ENCODE measurements at places on chromosomes 16 and 17.

DNA sequence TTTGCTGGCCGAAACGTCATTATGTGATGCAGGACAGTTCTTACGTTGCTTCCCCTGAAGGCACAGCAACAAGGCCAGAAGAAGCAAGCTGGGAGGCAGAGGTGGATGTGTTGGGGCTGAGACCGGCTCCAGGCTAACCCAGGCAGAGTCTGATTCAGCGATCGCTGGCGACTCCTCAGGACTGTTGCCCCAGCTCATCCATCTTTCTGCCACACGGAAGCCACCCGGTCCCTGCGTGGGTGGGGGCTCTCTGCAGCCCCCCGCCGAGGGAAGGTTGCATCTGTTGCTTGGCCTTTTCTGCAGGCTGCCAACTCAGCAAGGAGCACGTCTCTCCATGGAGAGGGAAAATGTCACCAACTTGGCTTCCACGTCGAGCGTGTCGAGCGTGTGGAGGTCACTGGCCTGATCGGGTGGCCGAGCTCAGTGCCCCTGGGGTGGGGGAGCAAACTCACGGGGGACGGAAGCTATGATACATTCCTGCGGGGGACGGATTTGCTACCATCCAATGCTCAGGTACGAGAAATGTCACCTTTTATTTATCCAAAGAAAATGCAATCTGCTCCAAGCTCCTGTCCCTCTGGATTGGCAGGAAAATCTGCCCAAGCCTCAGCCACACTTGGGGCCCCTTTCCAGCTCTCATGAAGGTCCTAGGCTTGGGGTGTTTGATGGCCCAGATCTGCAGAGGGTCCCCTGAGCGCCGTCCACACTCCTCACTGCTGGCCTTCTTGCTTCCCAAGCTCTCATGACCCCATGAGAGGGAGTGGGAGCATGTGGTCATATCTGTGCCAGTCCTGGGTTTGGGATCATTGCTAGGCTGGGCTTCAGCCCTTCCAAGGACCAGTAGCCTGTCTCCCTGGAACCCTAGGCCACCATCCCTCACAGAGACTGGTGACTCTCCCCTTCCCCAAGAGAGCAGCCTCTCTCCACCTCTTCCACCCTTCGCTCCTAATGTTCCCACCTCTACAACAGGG is 69.4 kb downstream of the RPH3AL start:
- no peak for DNase-seq

DNA sequence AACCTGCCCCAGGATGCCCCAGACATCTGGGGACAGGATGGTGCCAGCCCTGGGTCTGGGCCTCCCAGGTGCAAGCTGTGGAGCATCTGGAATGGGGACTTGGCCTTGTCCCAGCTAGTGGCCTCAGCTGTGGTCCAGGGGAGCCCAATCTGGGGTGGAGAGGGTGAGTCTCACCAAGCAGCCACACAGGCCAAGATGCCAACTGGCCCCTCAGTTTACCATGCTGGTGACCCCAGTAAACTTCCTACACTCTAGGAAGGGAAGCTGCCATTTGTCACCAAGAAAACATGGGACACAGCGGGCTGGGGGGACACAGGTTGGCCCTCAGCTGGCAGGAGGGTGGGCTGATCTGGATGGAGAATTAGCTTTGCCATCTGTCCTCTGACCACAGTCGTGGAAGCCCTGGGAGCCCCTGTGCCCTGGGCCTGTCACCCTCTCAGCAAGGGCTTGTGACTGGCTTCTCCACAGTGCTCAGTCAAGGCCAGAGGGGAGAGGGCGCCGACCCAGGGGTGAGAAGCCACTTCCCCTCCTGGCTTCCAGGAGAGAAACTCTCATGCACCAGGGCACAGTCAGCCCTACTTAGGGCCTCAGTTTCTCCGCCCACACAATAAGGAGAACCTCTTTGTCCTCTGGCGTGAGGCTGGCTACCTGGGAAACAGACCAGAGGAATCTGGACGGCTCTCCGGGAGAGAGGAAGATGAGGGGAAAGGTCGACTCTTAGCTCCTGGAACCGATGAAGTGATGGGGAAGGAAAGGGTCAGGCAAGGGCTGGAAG is 126.4 kb upstream of the SMURF2 start:
- no peak for DNase-seq

GRCh38 chr16:19094542-19095365 is 19.0 kb upstream of the ITPRIPL2 start:
- no peak for DNase-seq

GRCh38 chr16:11232852-11233726 is 22.9 kb downstream of the SOCS1 start:
- no peak for DNase-seq

GRCh38 chr16:75351183-75351582 is 82.1 kb downstream of the CFDP1 start:
- DNase-seq = peak; percentile 76
